Stimulated activated CD4-positive, alpha-beta T cell treated with anti-CD3 and anti-CD28 coated beads, TNF-alpha, amount 100 ng/mL, for 24 hours (primary cell): ENCODE measurements at places on chromosomes 6 and 20.

DNA sequence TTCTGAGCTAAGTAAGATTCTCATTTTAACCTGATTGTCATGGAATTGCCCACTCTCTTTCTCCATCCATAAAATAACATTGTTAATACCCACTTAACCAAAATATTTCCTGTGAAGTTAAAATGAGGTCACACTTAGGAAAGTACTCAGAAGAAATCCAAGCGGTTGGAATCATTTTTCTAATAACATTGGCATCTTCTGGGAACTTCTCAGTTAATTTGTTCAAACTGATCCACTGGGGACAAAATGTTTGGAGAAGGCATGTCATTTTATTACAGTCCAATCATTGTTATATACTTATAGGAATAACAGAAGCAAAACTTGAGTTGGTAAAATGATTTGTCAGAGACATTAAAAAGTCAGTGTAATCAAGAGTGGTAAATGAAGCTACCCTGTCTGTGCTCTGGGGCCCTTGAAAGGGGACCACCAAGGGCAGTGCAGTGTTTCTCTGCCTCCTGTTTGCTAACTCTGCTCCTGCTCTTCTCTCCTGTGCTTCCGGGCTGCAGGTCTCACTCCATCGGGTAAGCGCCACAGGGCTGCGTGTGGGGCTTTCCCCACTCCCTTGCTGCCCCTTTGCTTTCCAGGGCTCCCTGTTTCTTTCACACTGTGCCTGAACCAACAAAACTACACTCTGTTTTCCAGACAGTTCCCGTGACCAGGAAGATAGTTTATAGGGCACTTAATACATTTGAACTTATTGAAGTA is 50.1 kb downstream of the HDDC2 start:
- no peak for DNase-seq

GRCh38 chr6:15264902-15265761 is 19.3 kb downstream of the JARID2 start:
- DNase-seq, result no peak

- DNase-seq, result no peak
Measured at GRCh38 chr6:112237066-112237465, 17.3 kb downstream of the LAMA4 start.

DNA sequence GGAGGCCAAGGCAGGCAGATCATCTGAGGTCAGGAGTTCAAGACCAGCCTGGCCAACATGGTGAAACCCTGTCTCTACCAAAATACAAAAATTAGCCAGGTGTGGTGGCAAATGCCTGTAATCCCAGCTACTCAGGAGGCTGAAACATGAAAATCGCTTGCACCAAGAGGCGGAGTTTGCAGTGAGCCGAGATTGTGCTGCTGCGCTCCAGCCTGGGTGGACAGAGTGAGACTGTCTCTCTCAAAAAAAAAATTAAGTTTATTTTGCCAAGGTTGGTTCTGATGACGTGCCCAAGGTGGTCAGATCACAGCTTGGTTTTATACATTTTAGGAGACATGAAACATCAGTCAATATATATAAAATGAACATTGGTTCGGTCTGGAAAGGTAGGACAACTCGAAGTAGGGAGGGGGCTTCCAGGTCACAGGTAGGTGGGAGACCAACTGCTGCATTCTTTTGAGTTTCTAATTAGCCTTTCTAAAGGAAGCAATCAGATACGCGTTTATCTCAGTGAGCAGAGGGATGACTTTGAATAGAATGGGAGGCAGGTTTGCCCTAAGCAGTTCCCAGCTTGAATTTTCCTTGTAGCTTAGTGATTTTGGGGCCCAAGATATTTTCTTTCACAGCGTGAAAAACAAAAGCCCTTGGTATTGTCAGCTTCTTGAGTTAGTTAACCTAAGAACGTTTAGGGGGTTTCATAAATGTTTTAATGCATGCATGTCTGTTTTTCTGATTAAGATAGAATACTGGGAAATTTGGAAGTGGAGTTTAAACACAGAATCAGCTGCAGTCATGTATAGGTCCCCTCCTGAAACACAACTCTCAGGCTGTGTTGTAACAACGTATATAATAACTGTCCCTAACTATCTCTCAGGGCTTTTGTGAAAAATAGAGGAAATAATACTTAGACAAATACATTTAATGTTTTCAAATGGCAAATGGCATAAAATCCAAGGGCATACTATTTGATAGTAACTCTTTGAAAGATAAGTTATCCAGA is 16.7 kb downstream of the ACOT13 start:
- no peak for DNase-seq

DNA sequence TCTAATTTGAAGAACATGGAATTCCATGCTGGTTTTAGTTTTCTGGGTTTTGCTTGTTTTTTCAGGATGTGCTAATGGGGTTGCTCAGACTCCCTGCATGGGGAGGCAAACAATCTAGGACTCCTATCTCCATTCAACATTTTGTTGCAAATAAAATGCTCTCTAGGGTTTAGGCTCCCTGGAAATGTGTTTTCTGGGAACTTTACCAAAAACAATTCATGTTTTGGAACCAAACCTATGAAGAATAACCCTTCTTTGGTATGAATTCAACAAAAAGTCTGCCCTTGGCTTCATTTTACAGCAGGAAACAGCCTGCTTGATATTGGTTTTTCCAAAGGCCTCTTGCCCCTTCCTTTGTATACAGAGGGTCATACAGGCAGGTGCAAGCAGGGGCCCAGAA is 217.7 kb downstream of the FOXA2 start:
- DNase-seq, result no peak

- no peak for DNase-seq
Measured at GRCh38 chr20:64155258-64156135, 8.8 kb upstream of the MYT1 start.

DNA sequence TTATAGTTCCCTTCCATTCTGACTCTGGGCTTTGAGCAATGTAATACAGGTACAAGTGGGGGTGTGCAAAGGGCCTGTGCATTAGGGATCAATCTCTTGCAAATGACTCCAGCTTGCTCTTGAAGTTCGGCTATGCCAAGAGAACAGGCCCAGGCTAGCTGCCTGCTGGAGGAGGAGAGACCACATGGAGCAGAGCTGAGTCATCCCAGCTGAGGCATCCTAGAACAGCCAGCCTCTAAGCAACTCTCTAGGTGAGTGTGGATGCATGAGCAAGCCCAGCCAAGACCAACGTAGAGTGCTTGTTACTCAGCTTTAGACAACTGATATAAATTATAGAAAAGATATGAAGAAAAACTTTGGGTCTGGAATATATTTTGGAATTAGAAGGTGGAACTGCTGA is 47.6 kb upstream of the RBM24 start:
- DNase-seq, result no peak

DNA sequence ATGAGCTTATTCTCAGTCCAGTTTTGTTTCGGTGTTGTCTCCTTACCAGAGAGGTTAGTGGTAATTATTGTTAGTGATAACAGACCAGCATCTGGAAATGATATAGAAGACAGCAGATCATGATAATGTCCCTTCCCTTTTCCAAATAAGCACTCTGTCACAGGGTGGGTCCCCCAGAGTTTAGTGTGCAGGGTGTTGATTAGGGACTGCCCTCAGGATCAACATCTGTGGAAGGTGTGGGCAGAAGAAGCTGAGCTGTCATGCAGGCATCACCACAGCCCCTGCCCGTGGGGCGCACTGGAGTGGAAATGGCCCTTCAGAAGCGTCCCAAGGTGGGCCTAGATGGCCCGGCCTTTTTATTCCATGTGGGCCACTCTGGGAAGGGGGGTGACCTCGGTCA is 67.6 kb upstream of the DTNBP1 start:
- no peak for DNase-seq

DNA sequence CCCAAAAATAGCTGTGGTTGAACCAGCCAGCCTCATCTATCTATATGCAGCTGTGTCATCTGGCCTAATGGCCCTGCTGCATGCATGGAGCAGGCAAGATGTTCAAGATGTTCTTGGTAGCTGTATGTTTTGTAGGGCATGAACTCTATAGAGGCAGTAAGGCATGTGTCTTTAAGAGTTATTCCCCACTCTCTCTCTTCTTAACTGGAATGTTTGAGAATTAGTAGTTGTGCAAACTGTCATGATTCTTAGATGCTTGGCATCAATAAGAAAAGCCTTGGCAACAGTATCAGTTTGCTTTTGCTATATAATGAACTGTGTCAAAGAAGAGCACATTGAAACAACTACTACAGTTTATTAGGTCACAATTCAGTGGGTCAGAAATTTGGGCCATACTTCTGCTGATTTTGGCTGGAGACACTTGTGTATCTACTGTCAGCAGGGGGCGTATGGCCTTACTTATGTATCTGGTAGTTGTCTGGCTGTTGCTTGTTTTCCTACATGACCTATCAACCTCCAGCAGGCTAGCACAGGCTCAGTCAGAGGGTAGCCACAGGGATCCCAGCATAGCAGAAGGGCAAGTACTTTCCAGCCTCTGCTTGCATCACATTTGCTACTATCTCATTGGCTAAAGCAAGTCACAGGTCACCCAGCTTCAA is 56.1 kb upstream of the LAMP5 start:
- no peak for DNase-seq

DNA sequence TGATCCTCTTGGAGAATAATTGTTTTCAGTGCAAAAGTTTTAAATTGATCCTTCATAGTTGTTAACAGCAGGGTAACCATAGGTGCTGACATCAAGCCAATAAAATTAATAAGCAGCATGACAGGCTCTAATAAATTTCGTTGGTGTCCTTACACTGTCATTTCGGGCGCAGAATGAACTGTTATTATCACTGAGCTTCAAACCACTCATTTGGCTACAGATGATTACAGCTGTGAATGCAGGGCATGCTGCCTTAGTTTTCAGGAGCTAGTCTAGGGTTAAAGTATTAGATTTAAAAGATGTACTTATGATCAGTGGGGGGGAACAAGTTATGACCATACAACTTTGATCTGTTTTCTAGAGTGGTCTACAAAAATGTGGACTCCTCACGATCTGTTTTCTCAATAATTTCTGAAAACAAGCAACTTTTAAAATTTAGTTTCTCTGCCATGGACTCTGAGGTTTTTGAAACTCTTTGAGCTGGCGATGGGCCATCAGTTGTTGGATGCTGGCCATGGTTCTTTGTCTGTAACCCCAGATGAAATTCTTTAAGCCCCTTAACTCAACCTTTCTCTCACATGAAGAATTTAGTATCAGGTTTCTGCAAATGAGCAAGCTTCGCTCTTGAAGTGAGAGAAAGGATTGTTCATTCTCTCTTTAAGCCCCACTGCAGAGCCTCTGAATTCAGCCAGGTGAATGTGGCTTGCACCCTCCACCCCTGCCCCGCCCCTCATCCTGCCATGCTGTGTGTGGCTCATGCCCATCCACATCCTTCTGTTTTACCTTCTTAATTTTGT is 99.1 kb upstream of the MTHFD1L start:
- no peak for DNase-seq

- no peak for DNase-seq
Measured at GRCh38 chr6:133223452-133224029, 17.6 kb upstream of the EYA4 start.

DNA sequence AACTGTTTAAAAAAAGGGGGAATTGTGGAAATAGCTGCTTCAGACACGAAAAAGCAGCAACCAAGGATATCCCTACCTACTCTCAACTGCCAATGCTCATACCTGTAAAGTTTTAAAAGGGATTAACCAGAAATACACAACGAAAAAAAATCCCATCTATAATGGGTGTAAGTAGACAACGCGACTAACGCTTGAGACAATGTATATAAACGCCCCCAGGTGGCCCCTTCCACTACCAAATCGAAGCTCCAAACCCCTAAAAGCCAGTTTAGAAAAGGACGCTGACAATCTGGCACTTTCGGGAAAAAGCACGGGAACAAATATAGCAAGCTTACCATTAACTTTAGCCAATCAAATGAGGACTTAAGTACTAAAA is 94.5 kb upstream of the BTN3A2 start:
- no peak for DNase-seq

- no peak for DNase-seq
Measured at GRCh38 chr20:43096126-43096930, 93.4 kb downstream of the PTPRT start.

- DNase-seq, result no peak
Measured at GRCh38 chr6:23177806-23178205, 608.4 kb downstream of the HDGFL1 start.

DNA sequence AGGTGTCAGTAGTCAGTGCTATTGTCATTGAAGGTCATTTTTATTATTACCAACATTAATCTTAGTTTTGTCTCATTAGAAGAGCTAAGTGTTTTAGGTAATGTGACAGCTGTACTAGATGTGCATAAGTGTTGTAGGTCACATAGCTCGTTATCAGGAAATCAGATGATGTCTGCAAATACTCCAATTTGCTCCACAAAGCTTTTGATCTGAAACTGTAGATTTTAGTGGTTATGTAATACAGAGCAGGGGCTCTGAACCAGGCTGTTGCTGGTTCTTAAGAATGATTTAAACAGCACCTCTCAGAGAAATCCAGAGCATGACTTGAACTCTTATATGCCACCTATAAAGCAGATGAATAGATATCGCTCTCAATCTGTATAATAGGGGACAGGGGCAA is 2.5 kb downstream of the IL17F start:
- DNase-seq, result no peak

DNA sequence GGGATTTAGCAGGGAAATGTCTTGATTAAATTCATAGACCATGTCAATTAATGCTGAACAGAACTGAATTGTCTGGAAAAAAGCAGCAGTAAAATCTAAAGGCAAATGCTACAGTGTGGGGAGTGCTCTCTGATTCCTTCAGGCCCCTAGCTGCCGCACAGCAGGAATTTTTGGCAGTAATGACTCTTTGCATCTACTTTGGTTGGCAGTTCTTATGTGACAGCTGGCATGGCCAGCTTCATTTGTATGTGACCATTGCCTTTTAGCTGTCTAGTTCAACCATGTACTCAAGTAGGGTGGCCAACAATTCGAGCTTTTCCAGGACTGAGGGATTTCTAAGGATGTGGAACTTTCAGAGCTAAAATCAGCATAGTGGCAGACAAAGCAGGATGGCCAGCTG is 499.1 kb upstream of the MAN1A1 start:
- DNase-seq, result no peak

DNA sequence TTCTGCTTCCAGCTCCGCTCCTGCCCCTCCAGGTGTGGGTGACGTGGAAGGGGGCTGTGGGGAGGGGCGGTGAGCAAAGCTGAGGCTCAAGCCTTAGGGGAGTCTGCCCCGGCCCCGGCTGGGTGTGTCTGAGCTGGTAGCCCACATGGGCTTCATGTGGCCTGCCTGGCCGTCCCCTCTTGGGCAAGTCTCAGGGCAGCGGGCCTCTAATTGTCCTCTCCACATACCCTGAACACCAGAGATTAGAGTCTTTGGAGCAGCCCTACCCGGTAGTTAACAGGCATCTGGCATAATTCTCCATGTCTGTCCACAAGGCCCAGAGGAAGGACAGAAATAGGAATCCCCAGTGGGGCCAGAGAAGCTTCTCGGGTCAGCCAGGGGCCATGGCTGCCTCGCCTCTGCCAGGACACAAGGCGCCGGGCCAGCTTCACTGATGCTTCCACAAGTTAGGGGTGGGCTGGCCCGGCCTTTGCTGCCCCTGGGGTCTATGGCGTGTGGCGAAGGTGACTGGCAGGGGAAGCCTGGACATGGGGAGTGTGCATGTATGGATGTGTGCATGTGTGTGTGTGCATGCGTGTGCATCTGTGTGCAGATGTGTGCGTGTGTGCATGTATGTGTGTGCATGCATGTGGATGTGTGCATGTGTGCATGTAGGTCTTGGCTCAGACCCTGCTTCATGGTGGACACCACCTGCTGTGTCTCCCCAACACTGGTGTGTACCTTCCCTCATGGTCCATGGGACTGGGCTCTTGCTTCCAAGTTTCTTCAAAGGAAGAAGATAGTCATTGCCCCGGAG is 24.0 kb downstream of the FRMD1 start:
- DNase-seq, result no peak
